ENCODE measurements at places on chromosomes 11 and 22.

DNA sequence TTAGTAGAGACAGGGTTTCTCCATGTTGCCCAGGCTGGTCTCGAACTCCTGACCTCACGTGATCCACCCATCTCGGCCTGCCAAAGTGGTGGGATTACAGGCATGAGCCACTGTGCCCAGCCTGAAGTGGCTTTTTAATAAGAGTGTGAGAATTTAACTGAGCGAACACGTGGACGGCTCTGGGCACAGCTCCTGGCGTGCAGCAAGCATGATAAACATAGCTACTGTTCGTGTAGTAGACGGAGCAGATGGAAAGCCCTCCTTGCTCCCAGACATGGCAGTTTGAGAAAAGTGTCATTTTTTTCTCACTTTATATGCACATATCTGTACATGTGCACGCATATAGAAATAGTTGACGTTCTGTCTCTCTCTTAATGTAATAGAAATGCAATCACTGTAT, 7.0 kb downstream of the EMID1 start:
- no peak for DNase-seq

DNA sequence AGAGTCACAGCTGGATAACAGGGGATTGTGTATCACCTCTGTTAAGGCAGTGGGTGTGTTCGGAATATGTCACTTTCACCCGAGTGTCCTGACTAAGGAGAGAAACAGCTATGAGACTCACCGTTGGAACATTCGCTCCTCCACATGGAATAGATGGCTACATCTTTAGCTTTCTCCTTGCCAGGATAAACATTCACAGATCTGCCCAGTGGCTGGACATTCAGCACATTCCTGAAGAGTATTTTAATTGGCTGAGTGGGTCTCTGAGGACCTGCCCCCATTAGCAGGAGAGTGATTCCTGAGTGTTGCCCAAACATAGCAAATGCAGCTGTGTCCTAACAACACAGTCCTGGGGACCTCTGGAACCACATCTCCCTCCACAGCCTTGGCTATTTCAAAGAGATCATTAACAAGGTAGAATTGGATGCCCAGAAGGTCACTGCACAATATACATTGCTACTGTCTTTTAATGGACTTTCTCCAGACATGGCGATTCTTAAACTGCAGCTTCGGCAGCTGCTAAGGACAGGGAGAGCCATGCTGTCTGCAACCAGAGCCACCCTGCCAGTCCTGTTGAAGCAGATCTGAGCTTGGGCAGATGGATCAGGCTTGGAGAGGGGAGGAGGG, 435.0 kb upstream of the CADM1 start:
- DNase-seq = no peak

DNA sequence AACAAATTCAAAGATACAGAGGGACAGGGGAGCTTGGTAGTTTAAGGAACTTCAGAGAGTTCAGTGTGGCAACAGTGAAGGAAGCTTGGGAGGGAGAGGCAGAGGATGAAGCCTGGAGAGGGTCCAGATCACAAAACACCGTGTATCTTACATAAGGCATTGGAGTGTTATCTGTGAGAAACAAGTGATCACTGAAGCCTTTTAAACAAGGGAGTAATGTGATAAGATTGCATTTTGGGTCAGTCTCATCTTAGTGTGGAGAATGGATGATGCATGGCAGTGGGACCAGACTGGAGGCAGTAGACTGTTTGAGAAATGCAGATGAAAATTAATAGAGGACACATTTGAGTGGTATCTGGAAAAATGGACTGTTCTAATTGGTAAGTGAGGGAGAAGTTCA, 79.4 kb downstream of the EXT2 start:
- DNase-seq = no peak

DNA sequence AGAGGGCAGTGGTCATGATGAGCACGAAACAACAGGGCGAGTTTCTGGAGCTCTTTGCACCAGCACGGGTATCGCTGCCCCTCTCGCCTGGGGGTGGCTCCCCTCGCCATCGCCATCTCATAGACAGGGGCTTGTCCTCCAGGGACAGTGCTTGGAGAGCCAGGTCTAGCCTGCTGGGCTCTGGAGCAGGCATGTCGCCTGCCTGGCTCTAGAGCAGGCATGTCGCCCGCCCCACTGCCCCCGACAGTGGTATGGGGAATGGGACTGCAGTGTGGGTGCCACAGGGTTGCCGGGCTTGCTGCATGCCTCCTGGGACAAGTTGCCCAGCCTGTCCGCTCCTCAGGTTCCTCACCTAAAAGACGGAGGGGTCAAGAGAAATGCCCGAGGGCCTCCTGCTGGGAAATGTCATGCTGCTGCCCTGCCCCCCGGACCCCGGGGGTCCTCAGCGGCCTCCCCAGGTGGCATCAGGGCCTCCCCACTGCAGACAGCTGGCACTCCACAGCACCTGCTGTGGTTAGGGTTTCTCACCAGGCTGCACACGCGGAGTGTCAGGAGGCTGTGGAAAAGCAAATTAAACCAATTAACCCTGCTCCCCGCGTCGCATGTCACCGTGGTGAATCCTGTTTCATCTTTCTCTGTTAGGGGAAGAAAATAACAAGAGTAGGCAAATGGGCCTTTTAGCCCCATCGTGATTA, 403.0 kb downstream of the TBC1D22A start:
- no peak for DNase-seq

DNA sequence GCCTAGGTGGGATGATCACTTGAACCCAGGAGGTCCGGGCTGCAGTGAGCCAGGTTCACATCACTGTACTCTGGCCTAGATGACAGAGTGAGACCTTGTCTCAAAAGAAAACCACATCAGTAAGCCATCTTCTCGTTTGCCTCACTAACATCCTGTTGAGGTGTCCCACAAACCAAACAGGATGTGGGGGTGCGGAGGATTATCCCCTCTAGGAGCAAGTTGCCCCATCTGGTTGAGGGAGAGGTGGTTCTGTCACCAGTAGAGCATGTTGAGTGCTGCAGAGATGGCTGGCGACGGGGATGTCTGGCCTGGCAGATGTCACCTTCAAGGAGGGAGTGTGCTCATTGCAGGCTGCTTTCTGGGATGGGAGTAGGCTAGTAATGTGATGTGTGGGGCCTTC, 72.4 kb downstream of the ZNRF3 start:
- DNase-seq = peak; percentile 33

DNA sequence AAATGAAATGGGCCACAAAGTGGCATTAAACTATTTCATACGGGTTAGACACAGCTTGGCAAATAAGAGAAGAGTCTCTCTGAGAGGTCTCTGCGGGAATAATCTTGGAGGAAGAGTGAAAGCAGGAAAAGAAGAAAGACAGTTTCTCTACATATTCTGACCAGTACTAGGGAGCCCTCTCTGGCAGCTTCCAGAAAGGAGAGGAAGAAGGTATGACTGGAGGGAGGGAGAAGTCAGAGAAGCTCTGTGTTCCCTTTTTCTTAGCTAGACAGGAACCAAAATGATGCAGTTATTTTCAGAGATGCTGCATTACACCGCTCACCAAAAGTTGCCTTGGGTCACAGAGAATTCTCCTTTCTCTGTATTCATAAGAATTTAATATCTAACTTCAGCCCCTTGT, 382.1 kb downstream of the KCNA4 start:
- no peak for DNase-seq

- no peak for DNase-seq
Observed at GRCh38 chr22:40659166-40659565, 20.1 kb upstream of the MCHR1 start.

DNA sequence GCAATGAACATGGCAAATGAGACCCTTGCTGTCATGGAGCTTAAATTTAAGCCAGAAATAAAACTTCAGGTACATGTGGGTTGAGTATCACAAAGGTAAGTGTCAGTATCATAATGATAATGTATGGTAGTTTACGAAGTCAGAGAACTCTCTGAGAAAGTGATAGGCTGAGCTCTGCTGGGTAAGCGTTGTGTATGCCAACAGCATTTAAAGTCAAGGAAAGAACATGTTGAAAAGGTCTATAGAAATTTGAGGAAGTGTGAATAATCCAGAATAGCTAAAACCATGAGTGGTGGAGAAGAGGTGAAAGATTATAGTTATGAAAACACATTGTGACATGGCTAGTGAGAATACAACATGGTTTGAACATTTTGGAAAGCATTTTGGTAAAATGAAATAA, 17.4 kb upstream of the CTSC start:
- DNase-seq = no peak

DNA sequence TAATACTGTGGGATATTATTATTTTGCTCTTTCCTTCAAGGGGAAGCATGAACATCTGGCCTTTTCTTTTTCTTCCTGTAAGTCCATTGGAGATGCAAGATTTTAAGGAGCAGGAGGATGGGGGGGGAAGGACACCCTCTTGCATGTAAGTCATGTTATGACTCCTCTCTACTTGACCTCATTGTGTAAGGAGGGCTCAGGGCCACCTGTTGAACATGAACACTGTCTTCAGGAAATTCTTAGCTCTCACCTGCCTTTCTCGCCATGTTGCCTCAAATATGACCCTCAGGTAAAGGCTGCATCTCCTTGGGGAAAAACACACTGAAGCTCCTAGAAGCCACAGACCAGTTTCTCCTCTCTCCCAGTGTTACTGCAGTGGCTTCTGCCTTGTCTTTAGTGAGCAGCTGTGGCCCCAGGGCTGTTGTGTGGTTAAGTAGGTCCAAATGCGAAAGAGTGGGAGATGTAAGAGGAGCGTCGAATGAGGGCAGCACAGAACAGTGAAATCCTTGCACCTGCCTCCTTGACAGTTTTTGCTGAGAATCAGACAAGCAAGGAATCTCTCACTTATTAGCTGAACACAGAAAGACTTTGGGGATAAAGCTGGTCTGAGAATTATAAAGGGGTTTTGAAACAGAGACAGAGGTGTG, 1.3 kb upstream of the RAG1 start:
- DNase-seq = peak; percentile 34

GRCh38 chr11:70410276-70411205, 12.2 kb downstream of the CTTN start:
- DNase-seq = no peak

DNA sequence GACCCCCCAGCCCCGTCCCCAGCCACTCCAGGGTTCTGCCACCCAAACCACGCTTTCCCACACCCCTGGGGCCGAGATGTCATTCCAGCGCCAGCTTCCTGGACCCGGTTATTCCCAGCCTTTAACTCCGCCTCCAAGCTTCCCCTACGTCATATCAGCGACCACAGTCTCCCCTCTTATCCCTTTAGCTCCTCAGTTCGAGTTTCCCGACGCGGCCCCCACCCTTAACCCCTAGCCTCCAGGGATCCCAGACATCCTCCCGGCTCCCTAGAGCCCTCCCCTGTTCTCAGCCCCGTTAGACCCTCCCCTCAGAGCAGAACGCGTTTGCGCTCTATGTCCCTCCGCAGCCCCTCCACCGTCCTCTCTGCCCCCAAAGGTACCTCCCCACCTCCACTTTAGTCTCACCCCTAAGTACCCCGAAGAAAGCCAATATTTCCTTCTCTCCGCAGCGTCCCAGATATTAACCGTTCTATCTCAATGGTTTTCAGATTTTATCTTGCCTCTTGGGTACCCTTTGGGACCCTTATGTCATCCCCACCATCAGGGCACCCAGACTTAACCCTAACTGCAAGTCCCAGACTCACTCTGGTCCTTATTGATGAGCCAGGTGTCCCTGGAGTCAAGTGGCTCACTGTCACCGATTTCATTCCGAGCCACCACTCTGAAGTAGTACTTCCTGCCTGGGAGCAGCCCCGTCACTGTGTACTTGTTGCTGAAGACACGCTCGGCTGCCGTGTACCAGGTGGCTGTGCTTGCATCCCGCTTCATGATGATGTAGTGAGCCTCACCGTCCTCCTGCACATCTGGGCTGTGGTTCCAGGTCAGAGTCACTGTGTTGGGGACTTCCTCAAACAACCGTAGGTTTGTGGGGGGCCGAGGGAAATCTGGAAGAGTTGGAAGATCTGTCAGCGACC, 8.0 kb downstream of the TMEM86A start:
- no peak for DNase-seq

- DNase-seq = no peak
Observed at GRCh38 chr11:73576185-73576614, 21.7 kb downstream of the FAM168A start.

DNA sequence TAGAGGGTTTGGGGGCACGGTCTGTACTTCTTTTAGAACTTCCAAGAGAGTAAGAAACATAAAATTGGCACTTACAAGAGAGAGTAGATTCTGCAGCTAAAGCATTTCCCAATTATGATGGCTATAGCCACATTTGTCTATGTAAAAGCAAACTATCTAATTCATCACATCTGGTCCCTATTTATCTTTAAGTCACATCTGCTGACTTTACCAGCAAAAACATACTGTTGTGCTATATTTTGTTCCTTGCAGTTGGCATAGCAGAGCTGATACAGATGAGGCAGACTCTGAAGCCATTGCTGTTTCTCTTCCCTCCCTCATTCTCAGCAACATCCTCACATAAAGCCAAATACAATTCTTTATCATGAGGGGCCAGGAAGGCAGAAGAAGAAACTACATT, 1533.5 kb upstream of the RAG2 start:
- no peak for DNase-seq

DNA sequence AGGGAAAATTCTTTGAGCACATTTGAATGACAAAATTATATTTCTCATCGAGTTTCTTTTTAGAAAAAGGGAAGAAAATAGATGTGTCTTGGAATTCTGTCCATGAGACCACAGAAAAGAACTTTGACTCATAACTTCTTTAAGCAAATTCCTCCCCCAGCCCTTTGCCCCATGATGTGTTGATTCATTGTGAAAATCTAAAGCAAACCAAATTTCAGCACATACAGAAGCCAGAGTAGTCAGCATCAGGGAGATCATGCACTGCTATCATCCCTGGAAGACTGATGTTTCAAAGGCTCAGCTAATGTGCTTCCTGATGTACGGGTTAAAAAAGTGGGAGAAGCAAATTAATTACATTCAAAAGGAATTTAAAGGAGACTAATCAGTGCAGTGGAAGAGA, 159.7 kb downstream of the FAT3 start:
- DNase-seq = no peak

- DNase-seq = no peak
Observed at GRCh38 chr11:104653407-104653806, 244.9 kb downstream of the CASP12 start.

GRCh38 chr22:41332217-41332939, 31.1 kb downstream of the ZC3H7B start:
- DNase-seq = no peak

GRCh38 chr11:116173941-116174911, 598.6 kb downstream of the BUD13 start:
- no peak for DNase-seq

- DNase-seq = no peak
Observed at GRCh38 chr11:47946682-47947559, 33.4 kb upstream of the PTPRJ start.

DNA sequence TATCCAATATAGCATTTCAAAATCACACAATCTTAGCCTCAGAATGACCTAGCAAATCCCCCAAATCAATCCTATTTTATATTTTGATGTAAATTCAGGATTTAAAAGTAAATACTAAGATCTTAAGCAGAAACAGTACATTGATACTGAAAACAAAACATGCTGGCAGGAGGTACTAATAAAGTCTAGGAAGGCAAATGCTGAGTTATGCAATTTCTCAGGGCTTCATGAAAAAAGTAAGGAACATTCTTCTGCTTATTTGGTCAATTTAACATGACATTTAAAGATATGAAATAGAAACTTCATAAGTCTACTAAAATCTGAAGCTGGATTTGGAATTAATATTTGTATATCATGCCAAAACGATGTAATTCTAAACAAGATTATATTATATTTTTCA, 153.3 kb downstream of the SWAP70 start:
- DNase-seq = no peak
